ENCODE measurements at places on chromosomes 4 and X. TPM values are rescaled to one million over a fixed set of nuclear protein-coding genes. Genes with fewer than 3 reads are reported as not detected.

The PAGE5 gene
- total RNA-seq: not detected

The FGF2 gene
- 36.6 TPM for total RNA-seq

The KLHL4 gene
- total RNA-seq: 44.6 TPM

The ALAS2 gene
- not detected for total RNA-seq

The PPP1R3F gene
- total RNA-seq: 2.1 TPM

The MAGEA1 gene
- total RNA-seq: not detected

The NDST4 gene
- not detected for total RNA-seq

The TCP11X2 gene
- total RNA-seq: not detected

The CABS1 gene
- total RNA-seq: not detected

The PABPC1L2A gene
- total RNA-seq: not detected

The MAN2B2 gene
- 17.7 TPM for total RNA-seq

The CENPVL2 gene
- total RNA-seq: not detected

The NPNT gene
- 0.10 TPM for total RNA-seq

The FOXP3 gene
- total RNA-seq: 0.33 TPM

The CXCL3 gene
- total RNA-seq: 0.33 TPM

The DMP1 gene
- total RNA-seq: not detected

The HELT gene
- not detected for total RNA-seq

The CNGA1 gene
- total RNA-seq: not detected

The MAGEA9 gene
- total RNA-seq: not detected

The CNKSR2 gene
- total RNA-seq: under 0.01 TPM

The ZBED1 gene
- 57.2 TPM for total RNA-seq

The HMGB3 gene
- total RNA-seq: 28.4 TPM

Data from vein endothelial cell (primary cell).